ENCODE measurements at places on chromosomes 13 and 19.

GRCh38 chr19:37817180-37817981 is 38.0 kb upstream of the ZNF573 start:
- DNase-seq: no peak

GRCh38 chr13:46605825-46606554 is 53.0 kb downstream of the LRCH1 start:
- DNase-seq: no peak

DNA sequence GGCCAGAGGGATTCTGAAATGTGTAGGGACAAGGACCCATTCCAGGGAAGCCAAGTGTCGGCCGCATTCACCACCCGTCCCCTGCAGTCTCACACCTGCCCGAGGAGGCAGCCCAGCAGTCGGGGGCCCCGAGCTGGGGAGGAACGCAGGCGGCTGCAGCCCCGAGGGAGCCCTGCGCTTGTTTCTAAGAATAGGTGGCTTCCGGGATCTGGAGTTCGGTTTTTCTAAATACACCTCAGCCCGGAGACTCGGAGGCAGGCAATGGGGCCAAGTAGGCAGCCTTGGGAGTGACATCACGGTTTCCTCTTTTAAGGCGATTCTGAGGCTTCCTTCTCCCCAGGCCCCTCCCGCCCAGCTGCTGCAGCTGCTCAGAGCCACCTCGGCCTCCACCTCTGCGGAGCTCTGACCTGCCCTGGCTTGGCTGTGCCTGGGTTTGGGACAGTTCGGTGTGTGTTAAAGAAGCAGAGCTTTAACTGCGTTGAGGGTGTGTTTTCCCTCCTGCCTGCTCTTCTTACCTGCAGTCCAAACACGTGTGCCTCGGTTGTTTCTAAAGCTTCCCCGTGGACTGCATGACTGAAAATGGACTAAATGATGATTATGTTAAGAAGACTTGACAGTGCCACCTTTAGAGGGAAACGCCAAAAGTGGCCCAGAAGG is 80.5 kb downstream of the COL4A2 start:
- no peak for DNase-seq

DNA sequence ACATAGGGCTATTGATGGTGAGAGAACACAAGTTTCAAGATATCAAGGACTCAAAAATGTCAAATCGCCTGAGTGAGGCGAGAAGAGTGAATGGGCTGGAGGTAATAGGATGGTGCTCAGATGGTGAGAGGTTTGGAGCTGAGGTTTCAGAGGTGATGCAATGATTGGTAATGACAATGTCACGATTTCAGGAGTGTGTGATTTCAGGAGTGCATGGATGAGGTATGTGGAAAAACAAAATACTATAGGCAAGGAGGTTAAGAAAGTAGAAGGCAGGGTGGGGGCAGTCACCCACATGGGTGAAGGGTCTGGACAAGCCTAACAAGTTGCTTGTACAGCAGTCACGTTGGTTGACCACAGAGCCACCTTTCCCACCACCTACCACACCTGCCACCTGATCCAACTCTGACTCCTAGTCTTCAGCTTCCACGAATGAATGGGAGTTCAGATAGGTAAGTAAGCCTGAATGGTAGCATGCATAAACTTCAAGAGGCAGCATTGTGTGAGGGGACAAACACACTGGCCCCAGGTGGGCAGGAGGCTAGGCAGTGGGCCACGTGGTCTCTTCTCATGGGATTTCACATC is 71.5 kb downstream of the RUBCNL start:
- DNase-seq: no peak

GRCh38 chr13:43996221-43996620 is 116.5 kb downstream of the LACC1 start:
- DNase-seq: no peak

DNA sequence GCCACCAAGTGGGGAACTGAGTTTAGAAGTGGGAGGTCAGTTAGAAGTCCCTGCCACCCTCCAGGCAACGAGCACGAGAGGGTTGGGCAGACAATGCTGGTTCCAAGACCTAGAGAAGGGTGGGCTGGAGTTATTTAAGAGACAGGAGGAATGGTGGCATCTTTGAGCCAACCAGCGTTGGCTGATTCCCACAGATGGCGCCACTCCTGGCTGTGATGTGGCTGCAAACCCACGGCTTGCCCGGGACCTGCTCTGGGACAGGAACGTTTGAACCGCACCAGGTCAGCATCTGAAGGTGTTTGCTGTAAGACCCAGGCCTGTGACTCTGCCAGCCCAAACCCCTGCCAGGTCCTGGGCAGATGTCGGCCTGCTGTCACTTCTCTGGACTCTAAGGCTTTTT is 42.8 kb downstream of the BICRA start:
- DNase-seq: no peak

DNA sequence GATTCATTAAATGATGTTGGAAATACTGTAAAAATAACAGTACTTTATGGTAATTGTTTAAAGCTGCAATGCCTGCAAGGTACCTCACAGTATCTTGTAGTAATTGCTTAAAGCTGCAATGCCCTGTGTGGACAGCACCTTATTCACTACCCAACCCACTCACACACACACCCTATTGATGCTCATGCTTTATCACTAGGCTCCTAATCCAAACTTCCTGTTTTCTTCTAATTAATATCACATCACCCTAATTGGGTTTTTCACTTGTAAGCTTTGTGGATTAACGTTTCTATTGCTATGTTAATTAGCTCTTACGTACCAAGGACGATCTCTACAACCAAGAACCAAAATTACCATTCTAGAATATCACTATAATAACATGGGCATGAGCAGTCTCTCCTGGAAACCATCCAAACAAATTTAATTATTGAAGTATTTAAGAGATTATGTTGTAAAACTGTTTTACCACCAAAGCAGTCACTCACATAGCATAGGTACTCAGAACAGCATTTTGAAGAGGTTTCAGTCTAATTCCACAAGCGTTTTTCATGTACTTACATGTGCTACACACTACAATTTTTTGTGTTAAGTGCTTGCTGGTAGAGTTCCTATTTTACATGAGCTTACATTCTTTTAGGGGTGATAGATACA is 303.8 kb downstream of the PCDH9 start:
- DNase-seq: peak; percentile 2

DNA sequence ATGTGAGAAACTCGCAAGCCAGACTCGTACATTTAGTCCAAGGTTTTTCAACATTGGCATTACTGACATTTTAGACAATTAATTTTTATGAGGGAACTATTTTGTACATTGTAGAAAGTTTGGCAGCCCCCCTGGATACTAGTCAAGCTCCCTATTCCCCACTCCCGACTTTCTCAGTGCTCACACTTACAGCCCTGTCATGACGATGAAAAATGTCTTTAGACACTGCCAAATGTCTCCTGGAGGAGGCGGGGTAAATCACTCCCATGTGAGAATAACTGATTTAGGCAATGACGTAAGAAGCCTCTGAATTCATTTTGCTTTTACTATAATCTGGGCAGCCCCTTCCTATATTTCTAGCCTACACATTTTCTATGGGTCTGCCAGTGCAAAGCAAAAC is 535.8 kb upstream of the KLHL1 start:
- DNase-seq: no peak

GRCh38 chr13:48159826-48160225 is 64.9 kb upstream of the MED4 start:
- DNase-seq: no peak

DNA sequence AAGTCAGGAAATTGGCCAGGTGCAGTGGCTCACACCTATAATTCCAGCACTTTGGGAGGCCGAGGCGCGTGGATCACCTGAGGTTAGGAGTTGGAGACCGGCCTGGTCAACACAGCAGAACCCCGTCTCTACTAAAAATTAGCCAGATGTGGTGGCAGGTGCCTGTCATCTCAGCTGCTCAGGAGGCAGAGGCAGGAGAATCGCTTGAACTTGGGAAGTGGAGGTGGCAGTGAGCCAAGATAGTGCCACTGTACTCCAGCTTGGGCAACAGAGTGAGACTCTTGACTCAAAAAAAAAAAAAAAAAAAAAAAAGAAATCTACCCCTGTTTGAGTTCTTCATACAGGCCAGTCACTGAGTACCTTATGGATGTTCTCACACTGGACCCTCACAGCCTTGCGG is 42.0 kb downstream of the SLC15A1 start:
- no peak for DNase-seq

- DNase-seq: peak; percentile 86
Observed at GRCh38 chr13:43786766-43787517, at the start of gene ENOX1. ENOX1 (minus strand) TSS chr13:43786972.

GRCh38 chr13:61770681-61771080 is 355.0 kb upstream of the PCDH20 start:
- no peak for DNase-seq

DNA sequence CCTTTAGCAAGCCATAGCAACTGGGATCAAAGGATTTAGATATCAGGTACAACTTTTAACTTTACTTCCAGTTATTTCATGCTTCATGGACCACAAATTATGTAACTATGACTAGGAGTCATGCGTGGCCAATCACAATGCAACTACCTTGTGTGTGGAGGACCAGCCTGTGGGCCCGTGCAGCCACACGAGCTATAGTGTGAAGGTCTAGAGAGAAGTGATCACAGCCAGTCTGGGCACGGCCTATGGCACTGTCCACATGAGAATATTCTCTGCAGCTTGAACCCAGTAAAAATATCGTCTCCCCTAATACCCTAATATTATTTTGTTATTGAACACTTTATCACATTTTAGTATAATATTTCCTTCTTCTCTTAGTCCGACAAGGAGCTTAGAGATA is 464.9 kb upstream of the MIR17HG start:
- no peak for DNase-seq

DNA sequence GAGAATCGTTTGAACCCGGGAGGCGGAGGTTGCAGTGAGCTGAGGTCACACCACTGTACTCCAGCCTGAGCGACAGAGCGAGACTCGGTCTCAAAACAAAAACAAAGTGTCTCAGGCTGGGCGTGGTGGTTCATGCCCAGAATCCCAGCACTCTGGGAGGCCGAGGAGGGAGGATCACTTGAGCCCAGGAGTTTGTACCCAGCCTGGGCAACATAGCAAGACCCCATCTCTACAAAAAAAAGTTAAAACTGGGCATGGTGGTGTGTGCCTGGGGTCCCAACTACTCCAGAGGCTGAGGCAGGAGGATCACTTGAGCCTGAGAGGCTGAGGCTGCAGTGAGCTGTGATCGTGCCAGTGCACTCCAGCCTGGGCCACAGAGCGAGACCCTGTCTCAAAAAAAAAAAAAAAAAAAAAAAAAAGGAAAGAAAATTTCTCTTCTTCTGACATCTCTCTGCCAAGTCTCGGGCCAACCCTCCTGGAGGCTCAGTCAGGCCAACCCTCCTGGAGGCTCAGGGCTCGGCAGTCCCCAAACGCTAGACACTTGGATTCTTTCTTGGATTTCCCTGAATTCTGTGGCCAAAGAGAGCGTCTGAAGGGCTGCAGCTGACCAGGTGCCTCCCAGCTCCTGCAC is 26.3 kb downstream of the ARID3A start:
- DNase-seq: no peak
